ENCODE measurements at places on chromosomes 6 and 20. TPM values are rescaled to one million over a fixed set of nuclear protein-coding genes. Genes with fewer than 3 reads are reported as not detected.

DNA sequence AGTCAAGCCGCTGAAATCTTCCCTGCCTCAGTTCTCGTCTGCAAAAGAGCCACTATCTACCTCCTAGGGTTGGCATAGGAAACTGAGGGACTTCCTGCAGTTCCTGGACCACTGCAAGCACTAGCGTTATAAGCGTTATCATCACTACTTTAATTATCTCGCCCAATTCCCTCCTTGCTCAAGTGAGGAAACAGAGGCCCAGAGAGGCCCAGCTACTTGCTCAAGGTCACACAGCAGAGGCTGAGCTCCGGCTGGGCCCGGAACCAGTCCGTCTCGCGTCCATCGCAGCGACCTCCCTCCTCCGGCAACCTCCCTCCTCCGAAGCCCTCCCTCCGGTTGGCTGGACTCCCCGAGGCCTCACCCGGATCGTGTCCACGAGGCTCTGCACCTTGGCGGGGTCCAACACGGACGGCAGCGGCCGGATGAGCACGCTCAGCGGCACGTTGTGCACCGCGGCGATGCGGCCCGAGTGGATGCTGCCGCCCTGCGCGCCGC lies 338 bp downstream of the SRXN1 start:
- DNase-seq, result peak; percentile 23

GRCh38 chr6:80541886-80542285 lies 435.4 kb downstream of the BCKDHB start:
- DNase-seq, result no peak

- DNase-seq, result no peak
Observed at GRCh38 chr6:49531774-49532569, 18.5 kb upstream of the C6orf141 start.

GRCh38 chr20:20555838-20556237 lies 156.6 kb downstream of the RALGAPA2 start:
- DNase-seq, result no peak

- DNase-seq, result no peak
Observed at GRCh38 chr6:88626460-88626859, 337.0 kb downstream of the RNGTT start.

DNA sequence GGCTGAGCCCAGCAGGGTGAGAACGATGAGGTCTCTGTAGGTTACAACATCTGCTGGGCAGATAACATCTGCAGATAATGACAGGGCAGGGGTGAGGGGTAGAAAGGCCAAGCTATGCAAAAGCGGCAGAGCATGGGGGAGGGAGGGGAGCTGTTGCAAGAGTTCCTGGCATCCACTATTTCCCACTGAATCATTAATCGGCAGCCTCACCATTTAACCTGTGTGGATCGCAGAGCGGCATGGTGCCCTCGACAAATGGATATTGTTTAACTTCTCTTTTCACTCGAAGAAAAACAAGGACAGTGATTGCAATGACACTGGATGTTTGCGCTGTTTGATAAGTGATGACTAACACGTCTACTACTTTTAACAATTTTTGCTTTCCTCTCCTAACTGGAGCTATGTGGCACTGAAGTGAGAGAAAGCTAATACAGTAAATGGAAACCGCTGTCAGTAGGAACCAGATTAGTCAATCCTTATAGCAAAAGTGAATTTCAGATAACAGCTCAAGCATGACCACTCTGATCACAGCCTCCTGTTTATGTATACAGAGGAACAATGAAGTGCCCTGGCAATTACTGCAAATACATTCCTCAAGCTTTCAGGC lies 381.5 kb downstream of the TFAP2A start:
- no peak for DNase-seq

- no peak for DNase-seq
Observed at GRCh38 chr6:101716810-101717209, 323.3 kb downstream of the GRIK2 start.

DNA sequence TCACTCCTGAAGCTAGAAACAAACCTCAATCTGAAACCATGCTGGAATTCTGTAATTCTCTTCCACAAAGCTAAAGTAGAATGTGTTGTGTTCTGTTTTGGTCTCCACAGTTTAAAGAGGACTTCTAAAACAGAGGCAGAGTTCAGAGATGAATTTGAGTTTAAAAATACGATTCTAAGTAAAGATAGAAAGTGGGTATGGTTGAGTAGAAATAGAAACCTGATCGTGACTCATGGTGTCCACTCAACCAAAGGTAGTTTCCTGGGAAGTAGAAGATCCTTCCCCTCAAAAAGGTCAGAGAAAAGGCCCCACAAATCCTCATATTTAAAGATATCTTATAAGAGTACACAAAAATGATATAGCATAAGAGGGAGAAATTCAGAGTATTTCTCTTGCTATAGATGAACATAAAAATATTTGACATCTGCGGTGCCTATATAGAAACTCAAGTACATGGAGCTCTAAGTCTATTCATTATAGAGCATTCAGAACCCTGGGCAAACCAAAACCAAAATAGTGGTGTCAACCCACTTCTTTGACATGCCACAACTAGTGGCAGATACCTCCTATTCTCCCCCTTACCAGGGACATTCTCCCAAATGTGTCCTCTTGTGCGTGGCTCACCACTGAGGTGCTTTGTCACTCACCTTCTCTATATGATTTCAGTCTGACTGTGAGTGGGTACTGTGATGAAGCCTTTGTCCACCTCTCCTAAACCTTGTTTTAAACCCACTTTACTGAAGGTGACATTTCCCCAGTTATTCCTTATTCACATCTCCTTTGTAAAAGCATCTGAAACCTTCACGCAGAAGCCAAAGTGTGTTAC lies 84.5 kb downstream of the PLCB1 start:
- no peak for DNase-seq

DNA sequence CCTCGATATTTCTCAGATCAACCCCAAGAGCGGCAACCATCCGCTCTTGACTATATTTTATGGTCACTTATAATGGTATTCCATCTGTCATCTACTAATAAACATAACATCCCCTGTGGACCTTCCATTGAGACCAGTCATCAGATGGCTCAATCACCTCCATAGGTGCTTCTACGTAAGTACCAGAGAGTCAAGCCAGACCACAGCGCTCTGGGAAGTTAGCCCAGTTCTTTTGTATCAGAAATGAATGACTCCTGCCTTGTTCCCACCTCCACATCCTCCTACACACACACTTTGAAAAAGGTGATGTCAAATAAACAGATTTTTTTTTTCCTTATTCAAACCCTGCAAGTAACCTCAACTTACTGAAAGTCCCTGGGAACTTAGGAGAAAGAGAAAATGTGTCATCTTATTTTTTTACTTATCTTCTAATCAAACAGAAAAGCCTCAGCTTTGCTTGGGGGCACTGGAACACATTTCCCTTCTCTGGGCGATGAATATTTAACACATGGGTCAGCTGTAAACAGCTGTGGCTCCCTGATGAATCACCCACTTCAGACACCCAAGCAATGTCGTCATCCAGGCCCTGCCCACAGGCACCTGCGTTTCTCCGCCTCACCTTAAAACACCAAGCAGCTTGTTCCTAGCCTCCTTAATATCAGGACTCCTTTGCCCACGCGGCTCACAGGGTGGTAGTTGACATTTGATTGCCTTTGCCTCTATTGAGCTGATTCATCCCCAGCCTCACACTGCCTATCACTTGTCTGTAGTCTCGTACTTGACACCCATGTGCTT lies 121.4 kb upstream of the LY86 start:
- DNase-seq, result no peak

Gene ZBTB12
- 4.1 TPM for total RNA-seq

DNA sequence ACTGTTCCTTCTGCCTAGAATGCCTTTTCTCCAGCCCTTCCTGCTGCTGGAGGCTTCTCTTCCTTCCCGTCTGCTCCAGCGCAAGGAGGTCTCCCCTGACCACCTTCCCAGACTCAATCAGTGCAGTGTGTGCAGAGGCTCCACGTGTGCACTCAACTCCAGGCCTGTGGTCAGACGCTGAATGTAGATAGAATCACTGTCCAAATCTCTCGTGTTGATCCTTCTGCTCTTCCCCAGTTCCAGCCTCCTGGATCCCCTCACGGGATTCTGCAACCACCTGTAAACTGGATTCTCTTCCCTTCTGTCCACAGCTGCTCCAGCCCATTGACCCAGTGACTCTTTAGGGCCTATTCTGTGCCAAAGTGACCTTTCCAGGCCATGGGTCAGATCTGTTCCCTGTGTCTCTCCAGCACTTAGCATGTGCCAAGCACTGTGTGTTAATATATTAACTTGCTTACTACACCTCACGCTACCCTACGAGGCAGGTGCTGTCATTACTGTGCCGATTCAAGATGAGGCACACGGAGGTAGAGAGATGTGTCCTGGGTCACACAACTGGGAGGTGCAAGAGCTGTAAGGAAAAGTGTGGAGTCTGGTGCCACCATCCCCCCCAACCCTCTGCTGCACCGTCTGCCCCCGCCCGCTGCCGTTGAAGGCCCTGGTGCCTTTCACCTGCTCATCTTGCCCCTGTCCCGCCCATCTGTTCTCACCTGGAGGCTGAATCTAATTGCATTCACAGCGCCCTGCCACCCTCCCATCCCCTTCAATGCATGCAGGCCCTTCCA lies 112.2 kb downstream of the SULF2 start:
- DNase-seq, result peak; percentile 53

Gene PTGIS
- total RNA-seq, result 8.4 TPM

Gene DEF6
- 14.9 TPM for total RNA-seq

GRCh38 chr6:142378138-142378875 lies 76.5 kb downstream of the ADGRG6 start:
- no peak for DNase-seq

GRCh38 chr6:4017834-4018170 lies 61.1 kb downstream of the FAM217A start:
- no peak for DNase-seq

GRCh38 chr6:134007077-134007476 lies 45.3 kb downstream of the SLC2A12 start:
- no peak for DNase-seq

Gene PDCD2
- 40.8 TPM for total RNA-seq

DNA sequence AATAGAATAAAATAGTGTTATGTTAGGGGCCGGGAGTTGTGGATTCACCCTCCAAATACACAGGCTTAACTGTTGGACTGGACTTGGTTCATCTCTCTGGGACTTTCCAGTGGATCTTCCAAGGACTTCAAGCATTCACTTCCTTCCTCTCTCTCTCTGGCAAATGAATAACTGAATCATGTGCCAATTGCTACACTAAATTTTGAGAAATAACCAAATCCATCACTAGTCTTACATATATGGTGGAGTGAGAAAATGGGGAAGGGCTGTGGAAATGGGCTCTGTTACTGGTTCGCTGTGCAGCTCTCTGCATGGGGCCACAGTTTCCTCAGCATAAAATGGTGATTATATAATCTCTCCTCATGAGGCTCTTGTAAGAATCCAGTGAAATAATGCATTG lies 6.8 kb upstream of the KIAA1755 start:
- no peak for DNase-seq

Gene VSX1
- not detected for total RNA-seq

DNA sequence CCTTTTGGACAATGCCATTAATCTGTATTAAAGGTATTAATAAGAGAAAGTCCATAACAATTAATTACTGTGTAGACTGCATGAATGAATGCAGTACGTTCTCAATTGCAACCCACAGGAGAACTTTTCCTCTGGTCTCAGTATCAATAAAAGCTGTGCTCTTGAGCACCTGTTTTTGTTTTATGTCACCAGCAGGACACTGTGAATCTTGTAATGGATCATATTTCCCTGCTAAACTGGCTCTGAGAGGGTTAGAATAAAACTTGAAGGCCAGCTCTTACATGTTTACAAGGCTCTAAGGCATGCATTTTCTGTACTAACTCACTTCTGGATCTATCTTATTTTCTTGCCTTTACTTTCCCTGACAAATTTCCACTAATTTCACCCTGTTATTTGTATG lies 214.3 kb upstream of the PLN start:
- DNase-seq, result no peak

- no peak for DNase-seq
Observed at GRCh38 chr6:64984948-64985347, 722.1 kb downstream of the EYS start.

GRCh38 chr20:61734733-61735502 lies 330.8 kb downstream of the TAF4 start:
- no peak for DNase-seq

GRCh38 chr20:35314816-35315631 lies 22.8 kb upstream of the FAM83C start:
- DNase-seq, result no peak

Gene PRSS35
- total RNA-seq, result 0.66 TPM

Gene PFDN6
- 28.7 TPM for total RNA-seq

DNA sequence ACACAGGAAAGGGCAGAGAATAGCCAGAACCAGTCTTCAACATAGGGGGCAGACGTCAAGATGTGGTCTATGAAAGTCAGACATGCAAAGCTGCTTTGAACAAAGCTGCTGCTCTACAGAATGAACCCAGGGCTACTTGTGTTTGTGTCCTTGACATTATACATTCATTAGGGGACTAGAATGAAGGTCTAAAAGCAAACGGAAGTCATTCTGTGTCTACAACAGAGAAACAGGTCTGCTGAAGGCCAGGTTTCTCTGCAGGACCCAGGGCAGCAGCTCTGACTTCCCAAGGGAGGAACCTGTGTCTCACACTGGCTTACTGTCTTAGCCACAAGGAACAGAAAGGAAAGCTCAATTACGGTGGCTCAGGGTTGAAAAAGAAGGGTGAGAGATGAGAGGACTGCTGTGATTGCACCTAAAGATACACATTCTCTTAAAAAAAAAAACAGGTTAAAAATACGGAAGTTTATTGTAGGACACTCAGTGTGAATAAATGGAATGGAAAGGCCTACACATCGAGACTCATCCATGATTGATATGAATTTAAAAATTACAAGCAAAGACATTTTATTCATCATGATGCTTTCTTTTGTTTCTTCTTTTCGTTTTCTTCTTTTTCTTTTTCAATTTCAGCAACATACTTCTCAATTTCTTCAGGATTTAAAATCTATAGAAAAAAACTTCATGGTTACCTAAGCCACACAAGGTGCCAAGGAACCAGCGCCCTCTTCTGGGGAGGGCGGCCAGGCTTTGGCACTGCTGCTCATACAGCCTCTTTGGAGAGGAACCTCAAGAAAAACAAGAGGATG lies 6.7 kb downstream of the PSMA7 start:
- DNase-seq, result peak; percentile 72

- DNase-seq, result no peak
Observed at GRCh38 chr6:82270881-82271635, 23.5 kb upstream of the IBTK start.

DNA sequence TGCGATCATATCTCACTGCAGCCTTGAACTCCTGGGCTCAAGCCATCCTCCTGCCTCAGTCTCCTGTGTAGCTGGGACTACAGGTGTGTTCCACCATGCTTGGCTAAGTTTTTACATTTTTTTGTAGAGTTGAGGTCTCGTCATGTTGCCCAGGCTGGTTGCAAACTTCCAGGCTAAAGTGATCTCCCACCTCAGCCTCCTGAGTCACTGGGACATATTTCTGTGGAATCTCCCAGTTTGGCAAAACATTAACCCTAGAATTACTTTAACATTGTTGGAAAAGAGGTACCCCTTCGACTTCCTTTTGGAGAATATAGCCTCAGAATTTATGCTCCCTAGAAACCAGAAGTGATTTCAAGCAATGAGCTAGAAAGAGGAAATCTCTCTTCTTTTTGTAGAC lies 57.2 kb downstream of the SHLD1 start:
- DNase-seq, result no peak

Gene DPPA5
- not detected for total RNA-seq

- DNase-seq, result no peak
Observed at GRCh38 chr6:44524476-44525227, 137.1 kb downstream of the CDC5L start.

Measured in upper lobe of left lung (tissue), 6 donors.